ENCODE measurements at places on chromosomes 7 and 10.
A peak's percentile ranks its signal among the peaks of the same experiment; 100 is the strongest.

- no peak for DNase-seq
Measured at GRCh38 chr7:116229366-116229765, 19.0 kb downstream of the TES start.

DNA sequence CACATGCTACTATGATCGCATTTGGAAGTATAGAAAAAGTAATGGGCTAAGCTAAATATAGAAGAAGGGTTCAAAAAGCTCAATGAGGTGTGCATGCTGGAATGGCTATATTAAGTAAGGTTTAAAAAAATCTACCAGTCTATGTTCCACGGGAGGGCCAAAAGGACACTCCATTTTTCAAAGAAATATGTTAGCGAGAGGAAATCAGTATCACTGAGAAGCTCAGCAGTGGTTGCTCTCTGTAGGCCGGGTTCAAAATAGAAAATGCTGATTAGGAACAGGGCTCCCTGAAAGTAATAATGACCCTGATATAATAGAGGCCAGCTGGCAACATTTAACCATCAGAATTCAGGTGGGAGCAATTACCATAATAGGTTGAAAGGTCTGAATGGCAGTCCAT, 224.5 kb upstream of the SEMA3E start:
- no peak for DNase-seq

DNA sequence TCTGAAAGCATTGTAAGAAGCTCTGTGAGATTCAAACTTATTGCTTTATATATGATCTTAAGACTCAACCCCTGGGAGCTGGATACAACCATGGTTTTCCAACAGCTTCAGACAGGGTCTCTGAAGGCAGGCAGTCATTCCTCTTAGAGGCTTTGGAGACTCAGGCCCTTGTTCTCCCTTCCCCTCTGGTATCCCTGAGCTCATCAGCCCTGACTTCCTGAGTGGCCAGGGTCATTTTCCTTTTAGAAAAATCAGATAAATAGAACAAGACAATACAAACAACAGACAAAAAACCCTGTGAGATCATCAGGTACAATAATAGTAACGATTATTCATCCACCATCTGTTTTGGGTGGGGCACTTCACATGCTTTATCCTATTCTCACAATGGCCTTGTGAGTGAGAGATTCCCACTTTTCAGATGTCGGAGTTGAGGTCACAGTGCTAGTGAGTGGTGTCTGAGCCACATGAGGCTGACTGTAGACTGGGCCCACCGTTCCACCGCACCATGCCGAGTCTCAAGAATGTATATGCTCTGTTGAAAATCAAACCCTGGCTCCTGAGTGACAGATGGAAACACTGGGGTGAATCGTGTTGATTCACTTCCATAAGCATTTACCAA, 144.2 kb downstream of the CXCL12 start:
- no peak for DNase-seq

DNA sequence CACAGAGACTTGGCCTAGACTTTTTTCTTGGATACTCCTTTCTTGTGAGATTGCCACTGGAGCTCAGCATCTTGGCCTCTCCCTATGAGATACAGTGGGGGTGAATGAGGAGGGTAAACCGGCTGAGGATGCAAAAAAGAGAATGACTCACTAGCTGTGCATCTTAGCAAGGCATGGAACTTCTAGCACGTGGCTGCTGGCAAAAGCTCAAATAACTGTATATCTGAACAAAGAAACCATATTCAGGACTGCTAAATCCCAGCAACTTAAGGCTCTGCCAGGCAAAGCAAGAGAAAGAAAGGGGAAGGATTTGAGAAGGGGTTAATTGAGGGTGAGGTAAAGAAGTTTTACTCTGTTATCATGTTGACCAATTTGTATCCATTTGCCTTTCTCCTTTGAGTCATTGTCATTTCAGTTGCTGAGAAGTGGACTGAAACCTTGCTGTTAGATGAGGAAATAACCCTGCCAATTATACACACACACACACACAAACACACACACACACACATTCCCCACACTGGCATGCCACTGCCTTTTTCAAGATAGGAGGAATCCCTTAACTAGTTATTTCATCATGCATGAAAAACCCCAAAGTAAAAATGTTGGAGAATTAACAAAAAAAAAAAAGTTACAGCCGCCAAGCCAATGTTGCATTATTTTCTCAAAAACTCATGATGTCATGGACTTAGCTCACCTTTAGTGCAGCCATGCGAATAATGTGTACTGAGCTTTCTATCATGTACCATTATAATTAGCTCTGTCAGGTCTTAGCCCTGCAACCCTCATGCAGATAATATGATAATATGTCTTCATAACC, 997.3 kb downstream of the LRMDA start:
- DNase-seq: no peak

DNA sequence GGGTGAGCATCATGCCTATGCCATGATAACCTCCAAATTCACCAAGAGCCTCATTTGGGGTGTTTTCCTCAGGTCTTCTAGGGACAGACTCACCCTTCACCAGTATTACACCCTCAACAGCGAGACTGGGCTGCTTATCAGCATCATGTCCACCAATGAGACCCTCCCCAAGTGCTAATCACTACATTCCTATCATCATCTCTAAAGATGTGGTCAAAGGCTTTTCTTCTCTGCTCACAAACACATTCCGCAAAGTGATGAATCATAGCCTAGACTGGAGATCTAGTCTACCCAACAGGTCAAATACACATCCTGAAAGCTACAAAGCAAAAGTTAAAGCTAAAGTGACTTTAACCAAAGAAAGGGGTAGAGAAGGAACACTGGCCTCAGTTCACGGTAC, 75.3 kb upstream of the C7orf33 start:
- no peak for DNase-seq

GRCh38 chr7:130281260-130281659, 11.7 kb upstream of the CPA4 start:
- DNase-seq: no peak

DNA sequence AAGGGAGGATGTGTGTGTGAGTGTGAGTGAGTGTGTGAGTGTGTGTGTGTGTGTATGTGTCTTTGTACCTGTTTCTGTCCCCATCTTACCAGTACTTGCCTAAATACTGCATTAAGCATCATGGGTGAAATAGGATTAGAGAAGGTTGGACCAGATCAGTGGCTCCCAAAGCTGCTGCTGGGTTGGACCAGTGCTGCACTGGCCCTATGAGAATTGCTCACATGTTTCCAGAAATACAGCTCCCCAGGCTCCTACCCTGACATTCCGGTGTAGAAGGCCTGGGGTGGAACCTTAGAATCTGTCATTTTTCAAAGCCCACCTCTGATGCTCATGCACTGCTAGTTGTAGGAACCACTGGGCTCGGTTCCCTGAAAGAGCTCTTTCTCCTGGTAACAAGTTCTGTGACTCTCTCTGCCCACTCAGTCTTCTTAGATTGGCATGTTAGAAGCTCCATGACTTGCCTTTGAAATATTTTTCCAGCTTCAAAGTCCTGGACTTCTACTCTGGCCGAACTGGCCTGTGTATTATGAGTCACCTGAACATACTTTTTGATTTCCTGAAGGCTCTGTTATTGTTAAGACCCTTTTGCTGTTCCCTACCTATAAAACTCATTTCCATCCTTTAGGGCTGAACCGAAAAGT, 224.7 kb downstream of the CUX1 start:
- DNase-seq: no peak

DNA sequence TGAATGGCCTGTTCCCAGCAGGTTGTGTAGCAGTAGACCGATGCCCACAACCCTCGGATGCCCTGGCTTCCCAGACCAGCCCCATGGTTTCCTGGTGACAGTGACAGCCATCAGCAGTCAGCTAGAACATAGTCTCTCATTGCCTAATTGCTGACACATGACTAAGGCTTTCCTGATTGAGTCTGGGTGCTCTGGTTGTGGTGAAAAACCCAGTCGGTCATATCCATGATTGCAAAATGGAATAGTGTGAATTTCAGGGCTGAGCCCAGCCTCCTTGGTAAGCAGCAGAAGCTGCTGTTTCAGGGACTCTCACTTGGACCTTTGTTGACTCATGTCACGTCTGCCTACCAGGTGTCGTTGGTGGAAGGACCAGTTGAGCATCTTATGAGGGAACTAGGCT, 36.6 kb downstream of the POR start:
- DNase-seq: no peak

- no peak for DNase-seq
Measured at GRCh38 chr10:70312249-70312648, 28.4 kb upstream of the NPFFR1 start.

GRCh38 chr7:98394377-98394836, 6.5 kb downstream of the BAIAP2L1 start:
- DNase-seq: no peak

DNA sequence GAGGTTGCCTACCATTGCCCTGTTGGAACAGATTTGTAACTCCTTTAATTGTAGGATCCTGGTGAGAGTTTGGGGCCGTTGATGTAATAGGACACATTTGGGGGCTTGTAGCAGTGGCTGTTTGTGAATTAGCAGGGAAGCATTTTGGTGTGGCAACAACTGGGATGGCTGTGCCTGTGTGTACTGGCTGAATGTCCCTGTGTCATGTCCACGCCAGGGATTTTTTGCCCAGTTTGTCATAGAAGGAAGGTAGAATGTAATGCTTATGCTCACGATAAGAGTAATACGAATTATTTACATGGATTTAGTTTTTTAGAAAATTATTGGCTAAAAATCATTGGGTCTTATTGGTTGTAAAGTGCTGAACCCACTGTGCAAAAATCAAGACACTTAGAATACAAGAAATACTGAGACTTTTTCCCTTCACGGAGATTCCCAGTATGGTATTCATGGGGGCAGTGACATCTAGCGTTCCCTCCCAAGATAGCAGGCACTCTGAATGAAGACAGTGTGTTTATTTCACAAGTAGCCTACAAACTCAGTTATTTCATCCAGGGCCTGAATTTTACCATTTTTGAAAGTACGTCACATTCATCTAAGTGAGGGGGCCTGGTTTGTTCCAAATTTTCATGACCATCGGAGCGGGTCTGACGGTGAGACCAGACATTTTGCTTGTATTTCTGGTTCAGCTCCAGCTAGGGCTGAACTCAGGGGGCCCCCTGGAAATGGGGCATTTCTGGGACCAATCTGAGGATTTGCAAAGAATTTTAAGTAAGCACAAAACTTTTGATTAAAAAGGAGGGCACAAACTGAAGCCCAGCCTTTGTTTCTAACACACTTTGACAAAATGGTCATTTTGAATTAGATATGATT, 74.7 kb downstream of the CACNB2 start:
- DNase-seq: no peak

DNA sequence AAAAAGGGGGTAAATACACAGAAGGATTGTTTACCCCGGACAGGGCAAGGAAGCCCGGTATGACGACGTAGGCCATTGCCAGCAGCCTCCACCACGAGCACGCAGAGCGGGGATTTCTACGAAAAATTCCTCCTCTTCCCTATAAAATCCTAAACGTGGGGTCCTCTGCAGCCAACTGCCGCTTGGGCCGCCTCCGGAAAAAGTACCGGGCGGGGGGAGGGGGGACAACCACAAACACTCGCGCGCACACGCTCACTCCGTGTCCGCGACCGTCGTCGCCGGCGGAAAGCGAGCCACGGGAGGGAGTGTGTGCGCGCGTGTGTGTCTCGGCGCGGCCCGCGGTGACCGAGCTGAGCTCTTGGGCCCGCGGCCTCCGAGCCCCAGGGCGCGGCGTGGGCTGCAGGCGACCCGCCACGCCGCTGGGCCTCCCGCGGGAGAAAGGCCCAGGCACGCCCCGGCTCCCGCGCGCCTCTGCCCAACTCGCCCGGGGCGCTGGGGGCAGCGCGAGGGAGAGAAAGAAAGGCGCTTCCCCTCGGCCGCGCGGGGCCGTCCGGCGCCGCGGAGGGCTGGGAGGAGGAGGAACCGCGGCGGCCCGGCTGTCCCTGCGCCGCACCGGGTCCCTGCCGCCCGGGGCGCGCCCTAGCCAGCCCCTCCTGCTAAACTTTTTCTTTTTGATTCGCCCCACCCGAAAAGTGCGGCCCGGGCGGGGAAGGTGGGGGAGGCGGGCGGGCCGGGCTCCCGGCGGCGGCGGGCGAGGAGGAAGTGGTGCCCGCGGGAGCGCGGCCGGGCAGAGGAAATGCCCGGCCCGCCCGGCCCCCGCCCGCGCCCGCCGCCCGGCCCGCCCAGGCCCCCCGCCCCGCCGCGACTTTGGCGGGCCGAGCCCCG, 1.5 kb downstream of the CTBP2 start:
- no peak for DNase-seq

GRCh38 chr7:21572331-21573313, 29.8 kb downstream of the DNAH11 start:
- peak; percentile 14 for DNase-seq

GRCh38 chr7:111560773-111561653, 1.3 kb downstream of the IMMP2L start:
- DNase-seq: no peak

- DNase-seq: no peak
Measured at GRCh38 chr10:123496375-123496774, 169.8 kb upstream of the GPR26 start.

DNA sequence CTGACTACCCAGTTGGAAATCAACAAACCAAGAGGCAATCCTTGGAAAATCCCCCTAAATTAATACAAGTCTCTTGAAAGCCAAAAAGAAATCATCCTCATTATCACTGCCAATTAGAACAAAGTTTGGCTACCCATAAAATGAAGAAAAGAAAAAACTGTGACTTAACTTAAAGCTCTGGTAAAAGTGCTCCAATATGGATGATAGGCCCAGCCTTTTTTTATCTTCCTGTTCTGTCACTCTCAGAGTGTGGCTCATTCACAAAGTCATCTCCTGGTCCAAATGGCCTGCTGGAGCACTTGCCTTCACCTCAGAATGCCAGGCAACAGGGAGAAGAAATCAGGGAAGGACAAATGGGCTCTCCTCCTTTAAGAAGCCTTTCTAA, 155.1 kb upstream of the GHITM start:
- no peak for DNase-seq

- DNase-seq: no peak
Measured at GRCh38 chr10:68796605-68797004, 30.7 kb upstream of the STOX1 start.

DNA sequence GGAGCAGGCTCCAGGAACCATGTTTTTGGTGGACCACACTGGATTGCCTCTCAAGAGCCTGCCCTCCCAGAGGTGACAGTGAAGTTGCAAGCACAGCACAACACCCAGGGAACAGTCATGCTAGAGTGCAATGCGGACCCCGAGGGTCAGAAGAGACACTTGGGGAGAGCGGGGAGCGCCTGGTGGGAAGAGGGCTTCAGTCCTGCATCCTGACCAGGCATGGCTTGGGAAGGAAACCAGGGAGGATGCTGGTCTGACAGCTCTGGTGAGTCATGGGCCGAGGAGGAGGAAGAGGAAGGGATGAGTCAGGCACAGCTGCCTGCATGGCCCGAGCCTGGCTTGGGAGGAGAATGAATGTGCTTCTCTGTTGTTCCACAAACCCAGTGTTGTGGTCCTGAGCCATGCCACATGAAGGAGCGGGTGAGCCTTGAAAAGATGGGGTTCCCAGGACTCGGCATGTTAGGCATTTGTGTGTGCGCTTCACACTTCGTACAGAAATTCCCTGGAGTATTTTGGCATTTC, 29.5 kb upstream of the ANKRD2 start:
- no peak for DNase-seq

GRCh38 chr10:111716032-111716431, 467.5 kb downstream of the GPAM start:
- no peak for DNase-seq

- no peak for DNase-seq
Measured at GRCh38 chr10:121183707-121184106, 332.5 kb downstream of the WDR11 start.

GRCh38 chr10:67819768-67820204, 18.2 kb downstream of the DNAJC12 start:
- no peak for DNase-seq

GRCh38 chr10:68385740-68386139, 21.3 kb downstream of the RUFY2 start:
- DNase-seq: no peak

- no peak for DNase-seq
Measured at GRCh38 chr7:106717254-106717954, 56.4 kb upstream of the CCDC71L start.

- DNase-seq: no peak
Measured at GRCh38 chr10:12428447-12429135, 79.2 kb downstream of the CAMK1D start.

Measured in cerebellar nuclear complex (tissue), 1 donor.